Activated B cell treated with CpG ODN at 0.5 μM for 24 hours (primary cell): ENCODE measurements at places on chromosomes 6 and 20.

DNA sequence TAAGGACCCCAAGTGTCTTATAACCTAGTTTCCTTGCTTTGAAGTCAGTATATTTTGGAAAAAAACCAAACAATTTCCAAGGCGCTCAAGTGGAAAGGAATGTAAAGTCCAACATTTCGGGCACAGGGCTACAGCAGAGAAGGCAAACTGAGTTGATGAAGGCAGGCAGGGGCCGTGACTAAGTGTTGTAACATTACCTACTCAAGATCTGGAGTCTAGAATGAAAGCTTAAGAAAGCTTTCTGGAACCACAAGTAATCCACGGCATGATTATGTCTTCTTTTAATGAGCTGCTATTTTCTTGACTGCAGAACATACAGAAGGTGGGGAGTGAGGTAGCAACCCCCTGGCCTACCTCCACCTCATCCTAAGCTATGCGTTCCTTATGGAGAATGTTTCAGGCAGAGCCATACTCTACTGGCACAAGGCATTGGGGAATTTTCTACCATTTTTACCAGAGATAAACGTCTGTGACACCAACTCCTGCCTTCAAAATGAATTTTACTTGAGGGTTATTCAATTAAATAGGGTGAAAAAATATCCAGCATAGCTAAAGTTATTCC lies 4.3 kb downstream of the PPP1R10 start:
- no peak for DNase-seq

DNA sequence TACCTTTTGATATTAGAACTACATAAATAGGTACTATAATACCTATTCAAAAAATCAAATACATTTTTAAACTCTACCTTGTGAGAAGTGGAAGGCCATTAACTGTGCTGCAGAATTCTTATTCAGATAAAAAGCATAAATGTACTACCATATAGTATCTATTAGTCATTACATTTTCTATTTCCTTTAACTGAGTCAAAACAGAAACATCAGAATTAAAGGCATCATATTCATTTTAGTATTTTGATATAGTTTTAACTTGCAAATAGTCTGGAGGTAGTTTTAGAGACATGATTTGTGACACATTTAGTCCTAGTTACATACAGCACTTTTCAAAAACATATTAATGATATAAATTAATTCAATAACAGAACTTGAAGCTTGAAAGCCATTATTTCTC lies 39.9 kb upstream of the TAB2 start:
- no peak for DNase-seq

GRCh38 chr20:11056414-11056813 lies 382.6 kb upstream of the JAG1 start:
- no peak for DNase-seq

GRCh38 chr6:152184573-152184916 lies 377.1 kb downstream of the ESR1 start:
- no peak for DNase-seq

- DNase-seq = no peak
Observed at GRCh38 chr6:36633915-36634314, 39.8 kb downstream of the SRSF3 start.

- DNase-seq = no peak
Observed at GRCh38 chr6:146741609-146742008, 142.8 kb downstream of the ADGB start.

GRCh38 chr20:5180933-5181332 lies 54.1 kb downstream of the CDS2 start:
- no peak for DNase-seq

GRCh38 chr20:555976-556385 lies 12.4 kb upstream of the CSNK2A1 start:
- no peak for DNase-seq

GRCh38 chr20:40809361-40809760 lies 120.3 kb upstream of the MAFB start:
- DNase-seq = no peak

DNA sequence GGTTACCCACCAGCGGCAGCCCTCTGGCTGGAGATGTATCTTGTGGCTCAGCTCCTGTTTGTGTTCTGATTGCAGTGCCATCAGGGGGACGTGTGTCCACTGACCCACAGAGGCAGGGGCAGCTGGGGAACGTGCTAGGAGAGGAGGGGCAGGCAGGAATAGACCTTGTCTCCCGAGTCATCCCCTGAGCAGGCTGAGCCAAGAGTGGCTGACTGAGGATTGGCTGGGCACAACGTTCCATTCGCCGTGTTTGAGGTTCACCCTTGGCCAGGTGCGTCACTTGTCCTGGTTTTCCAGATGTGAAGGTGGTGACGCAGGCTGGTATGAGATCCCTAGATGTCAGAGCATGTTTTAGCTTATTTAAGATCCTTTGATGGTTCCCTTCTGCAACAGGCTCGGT lies 57.7 kb downstream of the ADNP start:
- no peak for DNase-seq

- no peak for DNase-seq
Observed at GRCh38 chr6:29947077-29947980, 5.0 kb downstream of the HLA-A start.

DNA sequence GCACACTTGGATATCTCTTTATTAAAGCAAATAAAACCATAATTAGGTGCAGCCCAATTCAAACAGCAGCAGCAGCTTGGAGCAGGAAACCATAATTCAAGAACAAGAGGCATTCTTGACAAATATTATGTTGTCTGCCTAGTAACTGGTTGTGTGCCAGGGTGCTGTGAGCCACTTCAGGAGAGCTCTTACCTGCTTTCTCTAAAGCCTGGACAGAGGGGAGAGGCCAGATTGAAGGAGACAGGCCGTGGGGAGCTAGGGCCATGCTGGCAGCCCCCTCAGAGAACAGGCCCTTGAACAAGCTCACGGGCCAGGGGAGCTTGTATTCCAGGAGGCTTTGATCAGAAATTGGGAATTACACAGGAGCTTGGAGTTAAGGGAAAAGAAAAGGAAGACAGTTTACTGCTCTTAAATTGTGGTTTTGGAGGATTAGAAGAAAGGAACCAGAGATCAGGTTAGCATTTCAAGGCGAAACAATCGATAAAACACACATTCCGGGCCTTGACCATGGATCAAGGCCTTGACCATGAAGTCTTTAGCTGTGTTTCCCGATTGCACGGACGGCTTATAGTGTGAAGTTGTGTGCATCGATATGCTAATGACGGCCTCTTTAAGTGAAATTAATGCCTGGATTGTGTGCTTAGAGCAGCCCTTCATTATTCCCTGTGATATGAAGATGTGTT lies 69.8 kb upstream of the NKX2-2 start:
- no peak for DNase-seq

GRCh38 chr6:7229376-7230326 lies 83.3 kb downstream of the SSR1 start:
- DNase-seq = no peak

DNA sequence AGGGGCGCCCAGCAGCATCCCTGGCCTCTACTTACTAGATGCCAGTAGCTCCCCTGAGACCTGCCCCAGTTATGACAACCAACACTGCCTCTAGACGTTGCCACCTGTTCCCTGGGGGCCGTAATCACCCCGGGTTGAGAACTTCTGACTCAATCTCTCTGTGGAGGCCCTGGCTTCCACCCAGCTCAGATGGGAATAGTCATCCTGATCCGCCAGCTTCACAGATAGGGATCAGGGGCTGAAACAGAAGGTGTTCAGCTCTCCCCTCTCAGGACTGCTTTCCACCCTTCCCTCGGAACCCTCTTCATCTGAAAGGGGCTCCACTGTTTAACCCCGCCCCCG lies 3.3 kb downstream of the CAPN11 start:
- DNase-seq = no peak

DNA sequence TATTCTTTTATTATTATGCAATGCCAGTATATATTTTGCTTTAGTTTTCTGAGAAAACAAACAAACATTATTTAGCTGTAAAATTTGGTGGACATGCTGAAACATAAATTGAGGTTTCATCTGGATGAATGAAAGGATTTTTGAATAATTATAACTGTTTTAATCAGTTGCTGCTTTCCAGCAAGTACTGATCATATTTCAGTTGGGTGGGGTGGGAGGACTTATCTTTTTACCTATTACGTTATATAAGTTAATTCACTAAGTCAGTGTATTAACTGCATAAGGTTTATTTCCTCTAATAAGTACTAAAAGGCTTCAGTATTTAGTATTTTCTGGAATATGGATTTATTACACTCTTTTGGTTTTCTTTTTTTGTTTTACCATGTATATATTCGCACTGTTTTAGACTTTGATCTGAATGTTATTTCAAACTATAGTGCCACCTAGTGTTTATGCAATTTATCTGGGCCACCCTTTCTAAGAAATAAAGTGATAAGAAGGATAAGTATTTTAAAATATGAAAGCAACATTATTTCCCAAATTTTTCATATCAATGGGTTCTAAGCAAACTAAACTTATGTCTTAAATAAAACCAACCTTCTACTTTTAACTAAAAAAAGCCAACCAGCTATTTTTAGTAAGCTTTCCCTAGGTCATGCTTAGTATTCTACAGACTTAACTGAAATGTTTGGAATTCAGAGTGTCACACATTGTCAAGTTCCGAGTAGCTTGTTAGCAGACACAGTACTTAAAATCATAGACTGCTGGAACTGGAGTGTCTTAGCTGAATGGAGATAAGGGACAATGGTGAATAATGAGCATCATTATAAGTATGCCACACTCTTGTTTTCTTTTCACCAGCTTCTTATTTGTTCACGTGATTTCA lies 105.4 kb upstream of the MCHR2 start:
- no peak for DNase-seq

DNA sequence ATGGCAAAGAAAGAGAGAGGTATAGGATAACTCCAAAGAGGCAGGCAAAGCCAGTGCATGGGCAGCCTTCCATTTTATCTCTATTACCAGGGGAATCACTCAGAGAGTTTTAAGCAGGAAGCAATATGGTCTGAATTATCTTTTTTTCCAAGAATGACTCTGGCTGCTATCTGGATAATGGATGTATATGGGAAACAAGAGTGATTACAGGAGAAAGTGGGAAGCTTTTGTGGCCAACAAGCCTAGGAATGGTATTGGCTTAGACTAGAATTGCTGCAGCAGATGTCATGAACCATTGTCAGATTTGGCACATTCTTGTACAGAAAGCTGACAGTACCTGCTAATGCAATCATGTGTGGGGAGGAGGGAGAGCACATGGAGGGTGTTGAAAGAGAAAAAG lies 73.0 kb upstream of the BTBD3 start:
- no peak for DNase-seq

- no peak for DNase-seq
Observed at GRCh38 chr6:31086788-31087440, 25.5 kb downstream of the C6orf15 start.

- no peak for DNase-seq
Observed at GRCh38 chr20:23365390-23366165, 3.6 kb downstream of the GZF1 start.
